ENCODE measurements at places on chromosomes 16 and 17.

DNA sequence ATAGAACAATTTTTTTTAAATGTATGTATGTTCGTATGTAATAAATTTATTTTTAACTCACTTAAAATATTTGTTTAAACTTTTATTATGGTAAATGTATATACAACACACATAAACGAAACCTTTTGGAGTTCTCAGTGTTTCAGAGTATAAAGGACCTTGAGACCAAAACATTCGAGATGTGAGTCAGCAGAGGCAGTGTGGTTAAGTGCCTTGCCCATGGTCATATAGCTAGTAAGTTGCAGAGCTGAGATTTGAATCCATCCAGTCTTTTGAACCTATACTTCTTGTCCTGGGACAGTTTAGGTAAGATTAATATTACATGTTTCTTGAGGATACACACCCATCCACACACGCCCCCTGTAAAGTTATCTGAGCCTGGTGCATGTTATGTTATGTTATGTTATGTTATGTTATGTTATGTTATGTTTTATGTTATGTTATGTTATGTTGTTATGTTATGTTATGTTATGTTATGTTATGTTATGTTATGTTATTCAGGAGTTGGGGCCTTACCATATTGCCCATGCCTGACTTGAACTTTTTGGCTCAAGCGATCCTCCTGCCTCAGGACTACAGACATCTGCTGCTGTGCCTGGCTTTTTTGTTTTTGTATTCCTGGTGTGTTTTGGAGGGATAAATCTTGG lies 41.8 kb downstream of the TNRC6A start:
- no peak for DNase-seq

GRCh38 chr17:8552577-8553320 lies 77.8 kb downstream of the MYH10 start:
- DNase-seq, result no peak

DNA sequence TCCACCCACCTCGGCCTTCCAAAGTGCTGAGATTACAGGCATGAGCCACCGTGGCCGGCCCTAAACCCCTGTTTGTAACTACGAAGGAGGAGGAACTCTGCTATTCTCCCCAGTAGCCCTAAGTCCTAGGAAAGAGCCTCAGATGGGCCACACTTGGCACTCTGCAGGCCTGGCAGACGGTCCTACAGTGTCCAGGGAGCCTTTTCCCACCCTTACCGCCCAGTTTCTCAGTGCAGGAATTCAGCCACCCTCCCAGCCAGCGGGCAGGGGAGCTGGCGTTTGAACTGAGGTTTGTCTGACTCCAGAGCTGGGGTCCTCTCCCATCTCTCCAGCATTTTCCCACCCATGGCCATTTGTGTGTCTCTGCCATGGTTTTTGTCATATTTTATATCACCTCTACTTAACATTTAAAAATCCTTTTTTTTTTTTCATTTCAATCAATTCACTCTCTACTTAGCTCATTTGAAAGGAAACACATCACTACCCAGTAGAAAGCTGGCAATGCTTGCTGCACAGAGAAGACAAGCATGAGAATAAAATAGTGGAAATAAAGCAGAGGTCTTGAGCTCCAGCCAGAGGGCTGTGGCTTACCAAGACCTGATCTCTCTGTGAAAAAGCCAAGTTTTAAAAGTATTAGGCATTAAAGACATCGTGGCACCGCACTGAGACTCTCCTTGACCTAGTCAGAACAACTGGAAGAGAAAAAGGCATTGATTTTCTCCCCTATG lies 34.9 kb downstream of the BCO1 start:
- DNase-seq, result no peak

GRCh38 chr17:74525781-74526288 lies 5.4 kb downstream of the CD300LB start:
- DNase-seq, result no peak

DNA sequence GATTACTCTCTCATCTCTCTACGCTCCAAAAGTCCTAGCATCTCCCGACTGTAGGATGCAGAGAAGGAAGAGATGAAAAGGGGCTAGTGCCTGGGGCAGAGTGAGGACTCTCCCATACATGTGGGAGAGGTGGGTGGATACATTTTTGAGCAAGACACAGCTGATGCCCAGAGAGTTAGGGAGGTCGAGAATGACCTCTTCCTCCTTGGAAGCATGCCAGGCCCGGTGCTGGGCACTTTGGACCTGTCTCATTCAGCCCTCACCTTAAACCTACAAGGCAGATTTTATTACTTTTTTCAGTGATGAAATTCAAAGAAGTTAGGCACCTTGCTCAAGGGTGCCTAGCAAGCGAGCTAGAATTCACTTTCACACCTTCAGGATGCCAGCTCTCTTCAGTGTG lies 38.2 kb downstream of the WSCD1 start:
- no peak for DNase-seq
